Left forelimb (tissue), 1 donor: ENCODE measurements at places on chromosomes 5 and 9.

DNA sequence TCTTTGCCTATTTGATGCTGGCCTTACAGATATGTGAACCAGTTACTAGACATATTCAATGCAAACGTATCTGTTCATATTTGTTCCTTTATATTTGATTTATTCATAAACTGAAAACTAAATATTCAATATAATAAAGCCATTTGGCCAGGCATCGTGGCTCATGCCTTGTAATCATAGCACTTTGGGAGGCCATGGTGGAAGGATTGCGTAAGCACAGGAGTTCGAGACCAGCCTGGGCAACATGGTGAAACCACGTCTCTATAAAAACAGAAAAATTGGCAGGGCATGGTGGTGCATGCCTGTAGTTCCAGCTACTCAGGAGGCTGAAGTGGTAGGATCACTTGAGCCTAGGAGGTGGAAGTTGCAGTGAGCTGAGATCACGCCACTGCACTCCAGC is 49.2 kb upstream of the CTNNAL1 start:
- no peak for DNase-seq

DNA sequence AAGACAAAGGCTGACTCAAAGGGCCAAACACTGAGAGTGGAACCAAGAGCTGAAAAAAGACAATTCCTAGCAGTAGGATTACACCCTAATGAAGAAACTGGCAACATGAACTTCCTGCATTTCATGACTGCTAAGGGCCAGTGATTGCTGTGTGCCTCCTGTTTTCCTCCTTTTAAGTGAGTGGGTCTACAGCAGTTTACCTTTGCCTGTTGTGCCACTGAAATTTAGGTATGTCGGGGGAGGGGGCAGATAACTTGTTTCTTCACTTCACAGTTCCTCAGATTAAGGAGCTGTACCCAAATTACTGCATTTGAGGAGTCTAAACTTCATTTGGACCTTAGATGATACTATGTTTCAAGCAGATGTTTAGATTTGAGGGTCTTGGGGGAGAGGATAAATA is 191.7 kb downstream of the MCTP1 start:
- DNase-seq: no peak

DNA sequence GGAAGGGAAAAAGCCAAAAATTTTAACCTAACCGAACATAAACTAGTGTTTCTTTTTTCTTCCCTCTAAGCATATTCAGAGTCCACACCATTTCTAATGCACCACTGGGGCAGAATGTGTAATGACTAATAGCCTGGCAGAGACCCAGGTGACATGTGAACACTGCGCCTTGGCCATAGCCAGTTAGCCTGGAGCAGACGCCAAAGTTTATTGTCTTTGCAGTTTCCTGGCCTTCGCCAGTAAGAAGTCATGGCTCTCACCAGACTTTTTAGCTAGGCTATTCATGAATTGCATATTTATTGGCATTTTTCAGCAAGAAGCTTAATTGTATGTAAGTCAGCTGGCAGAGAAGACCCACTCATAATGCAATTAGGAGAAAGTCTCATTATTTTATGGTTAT is 182.8 kb upstream of the SLC27A6 start:
- no peak for DNase-seq

- peak; percentile 78 for DNase-seq
These were observed at the start of gene GLRA1 for GRCh38 chr5:151924564-151925301. Gene GLRA1, minus strand, starts transcription at chr5:151924851. Its CDS starts 302 bp downstream, at chr5:151924549.

DNA sequence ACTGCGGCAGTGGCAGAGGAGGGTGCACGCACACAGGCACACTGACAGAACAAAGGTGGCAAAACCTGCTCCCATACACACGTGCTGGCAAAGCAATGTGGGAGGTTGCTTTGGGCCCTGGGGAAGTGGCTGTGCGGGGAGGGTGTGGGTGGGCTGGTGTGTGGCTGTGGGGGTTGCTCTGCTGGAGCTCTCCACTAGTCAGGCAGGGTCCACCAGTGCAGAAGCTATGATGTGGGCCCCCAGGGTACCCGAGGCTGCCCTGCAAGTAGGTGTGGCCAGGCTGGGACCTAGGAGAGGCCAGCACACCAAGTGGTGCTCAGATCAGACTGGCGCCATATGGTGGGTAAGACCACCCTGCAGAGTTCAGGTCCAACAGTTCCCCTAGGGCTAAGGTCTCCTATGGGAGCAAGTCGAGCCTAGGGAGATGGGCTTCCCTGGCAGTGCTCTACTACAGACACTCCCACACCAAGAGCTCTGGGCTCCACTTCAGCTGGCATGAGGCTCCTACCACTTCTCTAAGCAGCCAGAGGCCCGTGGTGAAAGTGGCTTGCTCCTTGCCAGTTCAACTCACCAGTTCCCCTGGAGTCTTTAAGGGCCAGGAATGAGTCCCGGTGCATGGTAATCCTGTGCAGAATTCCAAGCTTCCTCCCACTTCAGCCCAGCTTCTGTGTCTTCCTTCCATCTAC is 46.2 kb upstream of the IFNE start:
- no peak for DNase-seq

DNA sequence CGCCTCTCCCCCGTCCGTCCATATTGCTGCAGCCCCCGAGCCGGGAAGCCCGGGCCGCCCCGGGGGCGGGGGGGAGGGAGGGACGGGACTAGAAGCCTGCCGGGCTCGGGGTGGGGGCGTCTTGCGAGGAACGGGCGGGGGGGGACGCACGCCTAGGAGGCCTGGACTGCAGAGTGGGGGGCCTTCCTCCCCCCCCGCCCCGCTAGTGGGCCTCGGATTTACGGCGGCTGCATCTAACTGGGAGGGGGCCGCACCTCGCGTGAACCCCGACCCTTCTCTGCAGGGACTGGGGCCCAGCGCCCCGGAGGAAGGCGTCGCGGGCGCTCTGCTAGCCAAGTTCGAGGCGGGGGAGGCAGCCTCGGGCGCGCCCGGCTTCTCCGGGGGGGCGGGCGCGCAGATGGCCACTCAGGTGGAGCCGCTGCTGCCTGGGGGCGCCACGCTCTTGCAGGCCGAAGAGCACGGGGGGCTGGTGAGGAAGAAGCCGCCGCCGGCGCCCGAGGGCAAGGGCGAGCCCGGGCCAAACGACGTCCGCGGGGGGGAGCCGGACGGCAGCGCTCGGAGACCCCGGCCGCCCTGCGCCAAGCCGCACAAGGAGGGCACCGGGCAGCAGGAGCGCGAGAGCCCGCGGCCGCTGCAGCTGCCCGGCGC is at the start of gene LARP1:
LARP1 (plus strand) TSS at position 17 of the 648 bp plus-strand sequence; CDS start at position 398, 381 bp downstream.
- DNase-seq: peak; percentile 72

GRCh38 chr9:77806741-77807140 is 158.6 kb upstream of the GNA14 start:
- DNase-seq: no peak

DNA sequence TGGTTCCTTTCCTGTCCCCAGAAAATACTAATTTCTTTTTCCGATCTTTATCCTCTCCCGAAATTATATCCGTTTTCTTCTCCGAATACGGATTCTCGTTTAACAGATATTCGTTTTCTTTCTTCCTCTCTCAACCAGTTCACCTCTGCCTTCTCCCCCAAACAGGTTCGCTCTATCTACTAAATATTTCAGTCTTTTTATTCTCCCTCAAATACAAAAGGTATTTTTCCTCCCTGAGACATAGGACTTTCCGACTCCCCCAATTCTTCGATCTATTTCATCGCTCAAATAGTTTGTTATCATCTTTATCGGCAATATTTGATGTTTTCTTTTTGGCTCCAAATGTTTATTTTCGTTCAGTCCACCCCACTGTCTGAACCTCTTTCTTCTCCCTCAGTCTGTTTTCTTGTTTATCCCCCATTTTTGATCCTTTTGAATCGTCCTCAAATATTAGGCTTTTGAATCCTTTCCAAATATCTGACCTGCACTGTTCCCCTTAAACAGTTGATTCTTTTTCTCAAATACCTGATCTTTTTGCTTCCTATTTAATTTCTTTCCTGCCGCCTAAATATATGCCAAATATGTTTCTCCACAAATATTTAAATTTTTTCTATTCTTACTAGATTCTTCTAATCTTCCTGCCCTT is 4.4 kb downstream of the PITX1 start:
- DNase-seq: no peak

DNA sequence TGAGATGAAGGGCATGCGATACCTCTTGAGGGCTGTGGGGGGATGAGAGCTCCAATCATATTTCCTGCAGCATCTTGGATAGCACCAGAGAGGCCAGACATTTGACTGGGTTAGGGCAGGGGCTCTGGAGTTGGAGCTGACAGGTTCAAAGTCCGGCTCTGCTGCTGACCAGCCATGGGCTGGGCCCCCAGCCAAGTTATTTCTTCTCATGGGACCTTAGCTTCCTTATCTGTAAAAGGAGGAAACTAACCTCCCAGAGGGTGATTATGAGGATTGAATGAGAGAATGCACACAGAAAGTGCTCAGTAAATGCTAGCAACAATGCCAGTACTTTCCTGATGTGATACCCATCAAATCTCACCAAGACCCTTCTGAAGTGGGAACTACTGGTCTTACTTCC is 65.2 kb upstream of the SLC25A51 start:
- DNase-seq: no peak

DNA sequence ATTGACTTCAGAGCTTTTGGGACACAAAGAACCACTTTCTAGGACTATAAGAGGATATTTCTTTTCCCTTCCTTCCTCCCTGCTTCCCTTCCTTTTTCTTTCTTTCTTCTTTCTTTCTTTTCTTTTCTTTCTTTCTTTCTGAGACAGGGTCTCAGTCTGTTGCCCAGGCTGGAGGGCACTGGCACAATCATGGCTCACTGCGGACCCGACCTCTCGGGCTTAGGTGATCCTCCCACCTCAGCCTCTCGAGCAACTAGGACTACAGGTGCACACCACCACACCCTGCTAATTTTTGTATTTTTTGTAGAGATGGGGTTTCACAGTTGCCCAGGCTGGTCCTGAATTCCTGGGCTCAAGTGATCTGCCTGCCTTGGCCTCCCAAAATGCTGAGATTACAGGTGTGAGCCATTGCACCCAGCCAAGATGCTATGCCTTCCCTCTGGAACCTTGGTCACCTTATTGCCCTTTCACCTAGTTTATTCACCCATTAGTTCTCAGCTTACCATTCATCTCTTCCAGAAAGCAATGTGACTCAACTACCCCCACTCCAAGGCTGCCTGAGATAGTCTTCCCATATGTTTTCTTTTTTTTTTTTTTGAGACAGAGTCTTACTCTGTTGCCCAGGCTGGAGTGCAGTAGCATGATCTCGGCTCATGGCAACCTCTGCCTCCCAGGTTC is 10.1 kb downstream of the PLIN2 start:
- no peak for DNase-seq

- DNase-seq: no peak
These were observed 4.8 kb upstream of the DPM2 start for GRCh38 chr9:127942216-127943010.
